ENCODE measurements at places on chromosomes 5 and 9.

DNA sequence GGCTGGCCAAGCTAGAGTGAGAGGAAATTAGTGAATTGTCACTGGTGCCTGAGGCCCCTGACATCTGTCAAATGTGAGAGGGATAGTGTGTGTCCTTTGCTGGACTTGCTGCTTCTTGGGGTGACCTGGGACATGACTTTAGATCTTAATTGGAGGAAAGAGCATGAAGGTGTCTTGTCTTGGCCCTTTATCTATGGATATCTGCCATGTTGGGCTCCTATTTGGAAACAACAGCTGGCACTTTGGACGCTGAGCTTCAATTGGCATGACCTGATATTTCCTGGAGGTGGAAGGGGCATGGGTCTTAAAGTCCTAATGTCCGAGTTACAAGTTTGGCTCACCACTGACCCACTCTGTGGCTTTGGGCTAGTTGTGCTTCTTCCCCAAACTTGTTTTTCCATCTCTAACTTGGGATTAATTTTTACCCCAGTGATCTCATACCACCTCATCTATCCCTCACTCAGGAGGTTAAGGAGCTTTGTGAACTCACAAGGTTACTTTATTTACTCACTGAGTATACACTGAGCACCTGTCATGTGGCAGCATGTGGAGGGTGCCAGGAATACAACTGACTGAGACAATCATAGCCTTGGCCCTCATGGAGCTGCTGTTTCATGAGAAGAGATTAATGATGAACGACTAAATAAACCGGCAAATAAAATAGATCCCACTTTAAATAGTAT, 30.1 kb upstream of the CXCL14 start:
- no peak for DNase-seq

DNA sequence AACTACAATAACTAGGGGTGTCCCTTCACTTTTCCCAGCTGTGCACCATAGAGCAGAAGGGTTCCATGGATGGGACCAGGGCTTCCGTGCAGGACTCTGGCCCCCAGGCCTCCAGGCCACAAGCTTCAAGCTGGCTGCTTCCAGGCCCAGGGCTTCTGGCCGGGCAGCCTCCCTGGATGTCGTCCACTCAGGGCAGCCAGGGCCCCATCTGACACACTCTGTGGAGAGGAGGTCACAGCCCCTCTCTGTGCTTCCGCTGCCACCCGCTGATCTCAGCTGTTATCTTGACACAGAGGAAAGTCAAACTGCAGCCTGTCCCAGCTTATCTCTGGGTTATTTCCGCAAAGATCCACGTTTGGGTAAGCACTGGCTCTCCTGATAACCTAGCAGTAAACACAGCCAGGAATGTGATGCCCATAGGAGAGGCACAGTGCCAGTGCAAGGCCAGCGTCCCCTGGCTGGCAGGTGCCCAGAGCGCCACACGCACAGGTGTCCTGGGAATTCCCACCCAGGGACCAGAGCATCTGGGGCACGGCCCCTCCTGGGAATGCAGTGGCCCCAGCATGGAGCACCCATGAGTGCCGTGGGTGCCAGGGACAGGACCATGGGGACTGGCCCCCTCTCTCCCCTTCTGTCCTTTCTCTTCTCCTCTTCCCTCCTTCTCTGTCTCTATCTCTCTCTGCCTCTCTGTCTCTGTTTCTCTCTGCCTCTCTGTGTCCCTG, 15.6 kb upstream of the SLC6A19 start:
- peak; percentile 85 for DNase-seq

- DNase-seq = peak; percentile 19
These were observed 45.3 kb downstream of the SLC36A1 start for GRCh38 chr5:151492729-151493128.

- DNase-seq = no peak
These were observed 42.4 kb upstream of the LARP1 start for GRCh38 chr5:154712518-154713437.

GRCh38 chr9:35729700-35730485, 2.1 kb downstream of the TLN1 start:
- peak; percentile 93 for DNase-seq

DNA sequence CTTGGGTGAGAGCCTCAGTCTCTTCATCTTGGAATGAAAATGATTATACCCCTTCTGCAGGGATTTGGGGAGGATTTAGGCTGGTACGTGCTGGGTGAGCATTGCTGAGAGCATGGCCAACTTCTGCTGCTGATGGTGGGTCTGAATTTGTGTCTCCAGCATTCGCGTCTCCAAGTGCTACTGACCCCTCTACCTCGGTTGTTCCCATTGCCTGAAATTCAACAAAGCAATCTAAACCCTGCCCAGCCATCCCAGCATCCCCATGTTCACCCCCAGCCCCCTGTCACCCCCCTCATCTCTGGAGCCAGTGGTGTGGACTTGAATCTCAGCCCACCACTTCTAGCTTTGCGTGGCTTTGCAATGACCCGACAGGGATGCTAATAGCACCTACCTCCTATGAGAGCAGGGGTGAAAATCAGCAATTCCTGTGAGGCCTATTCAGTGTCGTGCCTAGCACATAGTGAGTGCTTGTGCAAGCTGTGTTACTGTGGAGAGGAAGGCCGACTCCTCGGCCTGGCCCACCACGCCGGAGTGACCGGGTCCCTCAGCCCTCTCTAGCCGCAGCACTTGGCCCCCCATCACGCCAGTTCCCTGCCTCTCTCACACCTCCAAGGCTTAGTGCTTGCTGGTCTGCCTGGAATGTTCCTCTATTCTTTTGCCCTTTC, 43.4 kb upstream of the SH3PXD2B start:
- DNase-seq = no peak

Data from OCI-M1 (cell line).